ENCODE measurements at places on chromosomes 2 and 18.

DNA sequence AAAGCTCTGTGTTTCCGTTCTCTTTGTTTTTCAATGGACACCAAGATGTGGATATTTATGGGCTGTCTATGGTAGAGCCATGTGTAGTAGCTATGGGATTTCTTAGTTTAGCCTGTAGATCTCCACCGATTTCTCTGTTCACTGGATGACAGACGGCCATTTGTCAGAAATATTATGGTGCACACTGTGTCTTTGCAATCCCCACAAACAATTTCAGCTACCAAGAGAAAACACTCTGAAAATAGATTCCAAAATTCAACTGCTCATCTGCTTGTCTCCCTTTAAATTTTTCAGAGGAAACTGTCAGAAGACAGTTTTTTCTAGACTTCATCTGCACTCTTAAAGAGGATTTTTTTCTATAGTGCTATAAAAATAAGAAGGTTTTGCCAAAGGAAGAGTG lies 166.8 kb downstream of the CD226 start:
- no peak for DNase-seq

GRCh38 chr2:187349326-187349944 lies 98.6 kb downstream of the CALCRL start:
- no peak for DNase-seq

- peak; percentile 45 for DNase-seq
Measured at GRCh38 chr2:199704358-199705238, 146.4 kb downstream of the FTCDNL1 start.

DNA sequence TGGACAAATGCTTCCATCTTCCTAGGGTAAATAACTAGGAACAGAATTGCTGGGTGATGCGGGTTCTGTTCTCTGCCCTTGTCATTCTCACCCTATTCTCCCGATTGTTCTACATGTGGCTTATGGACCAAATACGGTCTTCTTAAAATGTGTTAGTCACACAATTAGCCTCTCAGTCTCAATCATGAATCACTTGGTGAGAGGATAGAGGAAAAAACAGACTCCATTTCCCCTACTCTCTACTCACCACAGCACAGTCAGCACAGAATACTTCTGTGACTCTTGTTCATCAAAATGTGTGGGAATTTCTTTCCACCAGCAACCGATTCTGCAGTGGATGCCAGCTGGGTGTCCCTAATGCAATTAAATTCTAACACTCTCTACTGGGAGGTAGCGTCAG lies 125.2 kb downstream of the SH3BP4 start:
- no peak for DNase-seq

DNA sequence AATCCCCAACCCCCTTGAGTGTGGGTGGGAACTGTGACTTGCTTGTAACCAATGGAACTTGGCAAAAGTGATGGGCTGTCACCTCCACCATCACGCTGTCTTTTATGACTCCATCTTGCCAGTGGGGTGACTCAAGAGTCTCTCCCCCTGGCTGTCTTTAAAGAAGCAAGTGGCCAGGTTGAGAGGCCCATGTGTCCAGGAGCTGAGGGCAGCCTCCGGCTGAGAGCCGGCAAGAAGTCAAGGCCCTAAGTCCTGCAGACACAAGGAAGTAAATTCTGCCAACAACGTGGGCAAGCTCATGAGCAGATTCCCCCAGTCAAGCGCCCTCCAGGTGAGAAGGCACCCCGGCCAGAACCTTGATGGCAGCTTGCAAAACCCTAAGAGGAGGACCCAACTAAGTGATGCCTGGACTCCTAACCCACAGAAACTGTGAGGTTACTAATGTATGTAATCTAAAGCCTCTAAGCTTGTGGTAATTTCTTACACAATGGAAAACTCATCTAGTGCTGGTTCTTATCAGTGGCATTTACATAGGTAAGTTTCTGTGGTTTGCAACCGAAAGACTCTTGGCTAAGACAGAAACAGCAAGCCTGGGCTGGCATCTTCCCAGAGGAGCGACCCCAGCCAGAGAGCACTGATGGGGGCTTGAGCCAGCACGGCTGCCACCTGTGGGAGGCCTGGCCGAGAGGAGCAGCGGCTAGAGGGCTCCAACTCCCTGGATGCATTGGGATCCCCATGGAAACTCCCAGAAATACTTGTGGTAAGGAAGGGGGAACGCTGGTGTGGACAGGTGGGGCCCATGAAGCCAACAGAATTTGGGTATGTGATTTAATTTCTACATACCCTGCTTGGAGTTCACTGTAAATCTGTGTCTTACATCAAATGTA lies 49.3 kb downstream of the CIB4 start:
- DNase-seq = peak; percentile 26
